Sciatic nerve (tissue), 2 donors: ENCODE measurements at places on chromosomes 12 and 14. TPM values are rescaled to one million over a fixed set of nuclear protein-coding genes. Genes with fewer than 3 reads are reported as not detected.

DNA sequence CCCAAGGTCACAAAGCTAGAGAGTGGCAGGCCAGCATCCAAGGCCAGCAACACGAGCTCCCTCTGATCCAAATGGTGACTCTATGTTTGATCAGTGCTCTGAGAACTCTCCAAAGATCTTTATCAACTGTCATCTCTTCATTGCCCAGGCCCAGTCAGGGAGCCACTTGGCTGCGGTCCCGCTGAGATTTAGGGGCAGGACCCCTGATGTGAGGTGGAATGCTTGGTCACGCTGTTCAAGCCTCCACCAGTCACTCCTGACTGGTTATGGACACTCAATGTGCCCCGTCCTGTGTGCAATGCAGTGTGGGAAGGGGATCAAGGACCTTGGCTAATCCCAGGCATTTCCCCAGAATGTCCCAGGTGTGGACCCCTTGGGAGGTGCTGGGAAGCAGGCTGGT is 19.8 kb upstream of the TCL1B start:
- DNase-seq = no peak

DNA sequence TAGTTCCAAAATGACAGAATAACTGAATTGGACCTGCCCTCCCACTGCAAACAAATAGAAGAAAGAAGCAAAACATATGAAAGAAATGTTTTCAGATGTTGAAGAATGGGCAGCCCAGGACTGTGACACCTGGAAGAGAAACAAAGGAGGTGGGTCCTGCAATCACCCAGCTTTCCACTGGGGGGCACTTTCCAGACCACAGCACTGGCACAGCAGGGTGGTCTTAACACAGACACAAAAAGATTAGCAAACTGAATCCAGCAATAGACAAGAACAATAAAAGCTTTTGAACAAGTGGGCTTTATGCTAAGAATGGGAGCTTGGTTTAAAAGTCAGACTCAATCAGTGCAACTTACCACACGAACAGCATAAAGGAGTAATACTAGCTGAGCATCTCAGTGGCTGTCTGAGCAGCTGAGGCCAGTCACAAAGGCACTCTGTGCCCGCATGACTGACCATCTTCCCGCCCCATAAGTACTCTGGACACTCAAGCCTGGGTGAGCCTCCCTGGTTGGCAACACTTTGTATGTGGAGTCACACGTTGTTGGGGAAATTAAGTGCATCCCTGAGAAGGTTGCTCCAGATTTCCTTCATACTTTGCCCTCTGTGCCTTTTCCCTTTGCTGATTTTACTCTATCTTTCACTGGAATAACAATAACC is 27.7 kb downstream of the JKAMP start:
- DNase-seq = no peak

GRCh38 chr14:101962503-101962874 is 1.9 kb upstream of the DYNC1H1 start:
- DNase-seq = no peak

The RNU7-1 gene
- not detected for total RNA-seq

The IKZF4 gene
- 13.7 TPM for total RNA-seq

The FBXL14 gene
- total RNA-seq = 14.0 TPM
